Body of pancreas (tissue), 4 donors: ENCODE measurements at places on chromosomes 5 and 9. TPM values are rescaled to one million over a fixed set of nuclear protein-coding genes. Genes with fewer than 3 reads are reported as not detected.

Gene EGFL7
- 47.0 TPM for total RNA-seq

Gene KIF12
- total RNA-seq: 135 TPM

Gene INSL4
- not detected for total RNA-seq

Gene NIPAL4
- not detected for total RNA-seq

Gene MARCOL
- total RNA-seq: not detected

Gene CTXN3
- total RNA-seq: not detected

Gene PCSK1
- 7.9 TPM for total RNA-seq

Gene OR1K1
- total RNA-seq: not detected

Gene PRR16
- 0.78 TPM for total RNA-seq

Gene NDST1
- total RNA-seq: 37.6 TPM

Gene PDGFRB
- 24.1 TPM for total RNA-seq

Gene NOP16
- 19.2 TPM for total RNA-seq

Gene SPATA9
- total RNA-seq: not detected

Gene FLT4
- total RNA-seq: 6.3 TPM

Gene VCAN
- total RNA-seq: 19.4 TPM

Gene SLC31A1
- 6.7 TPM for total RNA-seq

Gene GFPT2
- total RNA-seq: 3.9 TPM

Gene TRPM3
- total RNA-seq: 0.78 TPM

Gene SLC46A2
- not detected for total RNA-seq

Gene TRIM36
- 3.0 TPM for total RNA-seq

Gene GARNL3
- total RNA-seq: 5.9 TPM

Gene MARVELD2
- 19.7 TPM for total RNA-seq

Gene TMC1
- total RNA-seq: not detected

Gene PHF19
- 6.9 TPM for total RNA-seq

Gene GNE
- total RNA-seq: 15.8 TPM

Gene SPINK6
- not detected for total RNA-seq

Gene FCHO2
- 5.9 TPM for total RNA-seq

Gene GKAP1
- 8.2 TPM for total RNA-seq

Gene MAMDC4
- 25.7 TPM for total RNA-seq

Gene ADGRD2
- total RNA-seq: not detected

Gene LRRC26
- total RNA-seq: not detected

Gene COL15A1
- total RNA-seq: 55.4 TPM

Gene FOXD4L6
- total RNA-seq: not detected

Gene SOX30
- total RNA-seq: not detected

Gene IFNK
- not detected for total RNA-seq

Gene GDF9
- total RNA-seq: 0.26 TPM

Gene TNIP1
- 111 TPM for total RNA-seq

Gene DEPDC1B
- 0.66 TPM for total RNA-seq

Gene CNTNAP3
- 14.2 TPM for total RNA-seq

Gene SLC22A4
- total RNA-seq: not detected
